ENCODE measurements at places on chromosomes 4 and X. TPM values are rescaled to one million over a fixed set of nuclear protein-coding genes. Genes with fewer than 3 reads are reported as not detected.

- no peaks in the 10 kb centered on the region for H3K4me1 ChIP-seq
- no peak overlapping the region for H3K4me3 ChIP-seq
- H3K27ac ChIP-seq, result no peak overlapping the region
- no peak for DNase-seq
Observed at GRCh38 chr4:117596917-117597480, 437.3 kb upstream of the NDST3 start.

DNA sequence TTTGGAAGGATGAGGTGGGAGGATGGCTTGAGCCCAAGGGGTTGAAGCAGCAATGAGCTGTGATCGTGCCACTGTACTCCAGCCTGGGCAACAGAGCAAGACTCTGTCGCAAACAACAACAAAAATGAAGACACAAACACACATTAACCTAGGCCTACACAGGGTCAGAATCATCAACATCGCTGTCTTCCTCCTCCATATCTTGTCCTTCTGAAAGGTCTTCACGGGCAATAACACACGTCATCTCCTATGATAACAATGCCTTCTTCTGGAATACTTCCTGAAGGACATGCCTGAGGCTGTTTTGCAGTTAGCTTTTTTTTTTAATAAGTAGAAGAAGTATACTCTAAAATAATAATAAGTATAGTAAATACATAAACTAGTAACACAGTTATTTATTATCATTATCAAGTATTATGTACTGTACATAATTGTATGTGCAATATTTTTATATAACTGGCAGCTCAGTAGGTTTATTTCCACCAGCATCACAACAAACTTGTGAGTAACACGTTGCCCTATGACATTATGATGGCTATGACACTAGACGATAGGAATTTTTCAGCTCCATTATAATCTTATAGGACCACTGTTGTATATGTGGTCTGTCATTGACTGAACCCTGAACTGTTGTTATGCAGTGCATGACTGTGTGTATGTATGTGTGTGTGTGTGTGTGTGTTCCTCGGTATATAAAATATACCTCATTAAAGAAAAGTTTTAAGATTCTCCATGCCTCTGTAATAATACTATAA is 69.2 kb upstream of the MAML3 start:
- H3K27ac ChIP-seq, result no peak overlapping the region
- H3K27me3 ChIP-seq, result no peaks in the 10 kb centered on the region
- no peak overlapping the region for H3K4me3 ChIP-seq

- DNase-seq, result no peak
- H3K36me3 ChIP-seq, result peaks cover 5% of the 10 kb centered on the region
- H3K4me1 ChIP-seq, result no peaks in the 10 kb centered on the region
Observed at GRCh38 chr4:143598816-143599215, 85.3 kb downstream of the SMARCA5 start.

DNA sequence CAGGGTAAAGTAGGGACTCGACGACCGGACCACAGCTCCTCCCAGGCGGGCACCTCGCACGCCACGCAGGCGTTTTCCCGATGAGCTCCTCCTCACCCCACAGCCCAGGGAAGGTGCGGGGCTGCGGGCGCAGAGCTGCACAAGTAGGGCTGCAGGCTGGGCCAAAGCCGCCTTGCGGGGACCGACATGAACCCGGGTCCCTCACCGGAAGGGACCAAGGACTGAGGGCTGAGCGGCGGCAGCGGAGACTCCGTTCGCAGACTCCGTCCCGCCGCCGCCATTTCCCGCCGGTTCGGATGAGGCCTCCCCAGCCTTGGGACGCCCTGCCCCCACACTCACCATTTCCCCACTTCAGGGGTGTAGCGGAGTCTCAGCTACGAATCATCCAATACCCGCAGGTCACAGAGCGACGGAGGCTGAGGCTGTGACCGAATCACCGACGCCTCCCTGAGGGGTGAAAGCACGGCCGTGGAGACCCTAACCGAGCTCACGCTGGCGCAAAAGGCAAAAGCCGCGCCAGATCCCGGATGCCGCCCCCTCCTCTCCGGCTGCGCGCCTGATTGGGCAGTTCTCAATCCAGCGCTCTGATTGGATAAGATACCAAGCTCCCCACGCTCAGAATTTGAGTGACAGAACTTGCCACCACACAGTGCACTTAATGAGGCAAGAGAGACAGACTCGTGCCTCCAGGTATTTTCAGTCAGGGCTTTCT is at the start of gene ZNF732:
Gene ZNF732 (minus strand): TSS at position 506 of the 712 bp plus-strand sequence. CDS start 164 bp downstream, at position 342.
- H3K4me1 ChIP-seq, result peaks cover 10% of the 10 kb centered on the region
- no peak within 1 kb of the TSS for H3K4me3 ChIP-seq
- H3K27ac ChIP-seq, result no peak within 1 kb of the TSS
- peaks cover 26% of the 10 kb centered on the region for H3K27me3 ChIP-seq
- DNase-seq, result peak; percentile 13

DNA sequence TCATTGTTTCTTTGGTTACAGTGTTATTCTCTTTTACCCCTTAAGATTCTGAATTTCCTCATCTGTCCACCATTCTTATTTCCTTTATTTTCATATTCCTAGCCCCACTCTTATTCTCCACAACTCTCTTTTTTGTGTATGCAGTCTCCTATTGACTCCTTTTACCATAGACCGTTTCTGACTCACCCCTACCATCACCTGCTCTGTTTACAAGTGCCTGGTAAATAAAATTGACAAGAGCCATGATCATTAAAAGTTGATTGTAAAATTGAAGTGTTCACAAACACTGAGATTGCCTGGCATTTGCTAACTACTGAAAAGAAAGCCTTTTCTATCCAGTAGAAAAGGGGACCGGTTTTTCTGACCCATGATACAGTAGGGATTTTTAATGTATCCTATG is 54.4 kb downstream of the MRPL1 start:
- H3K36me3 ChIP-seq, result peaks cover 24% of the 10 kb centered on the region
- H3K4me1 ChIP-seq, result peaks cover 12% of the 10 kb centered on the region

DNA sequence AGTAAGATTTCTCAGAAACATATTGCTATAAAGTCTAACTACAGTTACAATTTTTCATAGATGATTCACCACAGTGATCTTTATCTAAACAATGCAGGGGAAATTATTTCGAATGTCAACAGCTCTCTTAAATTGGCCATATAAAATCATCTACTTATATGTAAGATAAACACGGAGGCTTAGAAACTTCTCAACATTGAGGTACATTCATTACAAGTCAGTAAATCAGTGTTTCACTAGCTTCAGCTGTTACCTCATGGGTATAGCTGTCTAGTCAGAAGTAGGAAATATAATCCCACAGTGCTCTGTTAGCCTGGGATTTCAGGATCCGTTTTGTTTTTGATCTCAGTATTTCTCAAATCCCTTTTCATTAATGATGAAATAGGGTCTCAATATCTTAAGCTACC is 43.2 kb downstream of the PCDH7 start:
- no peaks in the 10 kb centered on the region for H3K27me3 ChIP-seq
- H3K27ac ChIP-seq, result no peak overlapping the region
- H3K4me3 ChIP-seq, result no peak overlapping the region
- no peaks in the 10 kb centered on the region for H3K4me1 ChIP-seq

DNA sequence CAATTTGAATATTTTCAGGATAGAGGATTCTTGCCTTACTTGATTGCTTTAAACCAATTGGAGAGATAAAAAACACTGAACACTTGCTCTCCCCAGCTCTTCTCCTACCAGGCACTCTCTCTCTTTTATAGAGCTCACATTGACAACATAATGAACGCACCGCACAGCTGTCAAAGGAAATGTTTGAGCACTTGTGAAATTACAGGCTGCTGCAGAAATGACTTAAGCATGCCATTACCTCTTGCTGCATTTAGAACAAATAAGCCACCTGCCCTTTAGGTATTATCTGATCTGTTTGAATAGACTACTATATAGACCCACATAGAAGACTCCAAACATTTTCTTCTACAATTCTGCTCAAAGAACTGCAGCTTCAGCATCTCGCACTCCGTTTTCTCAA is 227.7 kb downstream of the C4orf33 start:
- H3K4me1 ChIP-seq, result no peaks in the 10 kb centered on the region
- H3K27ac ChIP-seq, result no peak overlapping the region
- no peaks in the 10 kb centered on the region for H3K36me3 ChIP-seq
- no peak for DNase-seq
- H3K27me3 ChIP-seq, result peaks cover 5% of the 10 kb centered on the region

- no peaks in the 10 kb centered on the region for H3K4me1 ChIP-seq
- H3K36me3 ChIP-seq, result no peaks in the 10 kb centered on the region
- no peak overlapping the region for H3K27ac ChIP-seq
- no peak overlapping the region for H3K4me3 ChIP-seq
- no peak for DNase-seq
Observed at GRCh38 chr4:61425315-61425714, 225.2 kb downstream of the ADGRL3 start.

DNA sequence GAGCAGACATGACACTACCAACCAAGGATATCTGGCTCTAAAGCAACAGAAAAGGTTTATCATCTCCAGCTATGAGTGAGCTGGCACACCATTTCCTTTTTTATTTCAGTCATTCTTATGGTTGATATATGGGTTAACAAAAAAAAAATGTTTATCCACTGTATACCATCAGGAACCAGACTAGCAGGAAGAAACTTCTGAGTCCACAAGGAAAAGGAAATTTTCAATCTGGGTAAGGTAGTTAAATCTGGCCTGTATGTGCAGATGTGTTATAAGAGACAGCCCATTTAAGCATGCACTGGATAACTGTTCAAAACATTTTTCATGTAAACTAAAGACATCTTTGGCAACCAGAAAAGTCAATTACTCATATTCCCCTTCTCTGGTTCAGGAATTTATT is 35.0 kb downstream of the AMMECR1 start:
- DNase-seq, result no peak
- peaks cover 8% of the 10 kb centered on the region for H3K36me3 ChIP-seq
- no peaks in the 10 kb centered on the region for H3K27me3 ChIP-seq
- H3K4me1 ChIP-seq, result peaks cover 24% of the 10 kb centered on the region
- no peak overlapping the region for H3K4me3 ChIP-seq

GRCh38 chrX:23493941-23494374 is 159.3 kb downstream of the PTCHD1 start:
- H3K27me3 ChIP-seq, result no peaks in the 10 kb centered on the region
- H3K36me3 ChIP-seq, result no peaks in the 10 kb centered on the region
- peak; percentile 4 for DNase-seq

- peaks cover 2% of the 10 kb centered on the region for H3K36me3 ChIP-seq
- no peak for DNase-seq
- no peak overlapping the region for H3K4me3 ChIP-seq
- H3K27me3 ChIP-seq, result peaks cover 3% of the 10 kb centered on the region
- peaks cover 6% of the 10 kb centered on the region for H3K4me1 ChIP-seq
Observed at GRCh38 chrX:153781428-153782047, 697 bp downstream of the SRPK3 start.

DNA sequence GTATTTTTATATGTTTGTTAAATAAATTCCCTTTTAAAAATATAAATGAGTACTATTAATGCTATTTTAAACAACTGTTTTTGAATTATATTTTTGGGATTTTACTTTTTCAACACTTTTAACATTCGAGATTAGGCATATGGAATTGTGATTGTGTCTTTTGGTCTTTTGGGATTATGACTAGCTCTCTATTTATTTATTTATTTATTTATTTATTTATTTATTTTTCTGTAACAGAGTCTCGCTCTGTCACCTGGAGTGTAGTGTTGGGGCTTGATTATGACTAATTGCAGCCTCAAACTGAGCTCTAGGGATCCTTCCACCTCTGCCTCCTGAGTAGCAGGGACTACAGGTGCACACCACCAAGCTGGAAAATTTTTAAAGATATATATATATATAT is 1101.6 kb downstream of the FAM133A start:
- H3K27me3 ChIP-seq, result no peaks in the 10 kb centered on the region
- H3K36me3 ChIP-seq, result no peaks in the 10 kb centered on the region
- H3K4me1 ChIP-seq, result no peaks in the 10 kb centered on the region
- H3K27ac ChIP-seq, result no peak overlapping the region

- H3K4me3 ChIP-seq, result no peak overlapping the region
- DNase-seq, result no peak
- H3K27me3 ChIP-seq, result no peaks in the 10 kb centered on the region
- no peaks in the 10 kb centered on the region for H3K36me3 ChIP-seq
- no peaks in the 10 kb centered on the region for H3K4me1 ChIP-seq
Observed at GRCh38 chrX:3462166-3462508, 115.7 kb upstream of the MXRA5 start.

GRCh38 chr4:76532805-76533204 is 97.8 kb downstream of the SHROOM3 start:
- H3K36me3 ChIP-seq, result no peaks in the 10 kb centered on the region
- no peaks in the 10 kb centered on the region for H3K4me1 ChIP-seq
- peaks cover 10% of the 10 kb centered on the region for H3K27me3 ChIP-seq
- DNase-seq, result no peak

DNA sequence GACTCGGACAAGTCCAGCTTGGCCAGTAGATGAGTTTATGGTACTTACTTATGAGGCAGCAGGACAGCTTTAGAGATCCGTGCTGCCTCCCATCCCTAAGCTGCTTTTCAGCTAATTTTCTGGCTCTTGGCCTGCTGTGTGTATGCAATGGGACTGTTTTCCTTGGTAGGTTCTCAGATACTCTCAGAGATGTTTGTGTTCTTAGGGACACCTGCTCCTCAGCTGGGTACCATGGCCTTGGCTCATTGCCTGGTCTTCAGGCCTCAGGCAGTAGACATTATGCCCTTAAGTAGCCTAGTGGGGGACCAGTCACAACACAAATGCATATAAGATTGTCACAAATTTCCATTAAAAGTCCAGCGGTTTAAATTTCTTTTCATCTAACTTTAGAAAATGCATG is 688.0 kb downstream of the PCDH7 start:
- no peaks in the 10 kb centered on the region for H3K36me3 ChIP-seq
- H3K27ac ChIP-seq, result no peak overlapping the region
- no peaks in the 10 kb centered on the region for H3K4me1 ChIP-seq
- no peaks in the 10 kb centered on the region for H3K27me3 ChIP-seq

DNA sequence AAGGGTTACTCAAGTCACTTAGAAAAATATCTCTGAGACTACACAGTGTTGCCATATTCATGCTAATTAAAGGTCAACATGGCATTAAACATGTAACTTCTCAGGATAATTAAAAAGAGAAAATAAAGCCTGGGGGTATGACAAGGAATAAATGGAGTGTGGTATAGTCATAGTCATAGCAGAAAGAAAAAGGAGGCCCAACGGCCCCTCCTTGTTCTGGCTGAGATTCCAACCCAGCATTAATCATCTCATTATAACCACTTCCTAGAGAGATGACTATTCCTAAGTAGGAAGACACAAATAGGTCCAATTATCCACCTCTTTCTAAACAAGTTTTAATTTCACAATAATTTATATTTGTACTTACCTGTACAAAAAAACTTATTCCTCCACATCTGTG is 778.4 kb upstream of the AADAT start:
- no peaks in the 10 kb centered on the region for H3K36me3 ChIP-seq
- no peak overlapping the region for H3K4me3 ChIP-seq
- H3K27me3 ChIP-seq, result no peaks in the 10 kb centered on the region
- DNase-seq, result no peak
- H3K4me1 ChIP-seq, result no peaks in the 10 kb centered on the region

DNA sequence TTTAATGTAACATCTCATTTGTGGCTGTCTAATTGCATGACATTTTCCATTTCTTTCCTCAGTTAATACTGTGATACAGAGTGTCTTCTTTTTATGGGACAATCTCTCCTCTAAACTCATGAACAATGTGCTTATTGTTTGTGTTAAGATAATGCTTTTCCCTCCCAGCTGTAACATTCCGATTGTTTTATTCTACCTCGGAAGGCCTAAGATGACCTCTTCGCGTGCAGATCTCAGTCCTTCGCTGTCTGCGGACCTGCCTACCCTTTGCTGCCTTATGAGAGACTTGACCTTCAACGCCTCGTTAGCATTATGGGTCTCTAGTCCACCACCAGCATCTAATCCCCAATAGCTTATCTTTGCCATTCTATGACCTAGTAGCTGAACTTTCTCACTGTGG is 29.8 kb upstream of the ZFP42 start:
- H3K27me3 ChIP-seq, result no peaks in the 10 kb centered on the region
- no peak overlapping the region for H3K27ac ChIP-seq
- H3K4me3 ChIP-seq, result no peak overlapping the region

Gene GRIA3
- total RNA-seq, result not detected

Gene MCF2
- 0.74 TPM for total RNA-seq

Gene LRP2BP
- 0.60 TPM for total RNA-seq

Measured in activated CD4-positive, alpha-beta T cell treated with anti-CD3 and anti-CD28 coated beads for 36 hours (primary cell).